ENCODE measurements at places on chromosomes 6 and 20.
A peak's percentile ranks its signal among the peaks of the same experiment; 100 is the strongest.

DNA sequence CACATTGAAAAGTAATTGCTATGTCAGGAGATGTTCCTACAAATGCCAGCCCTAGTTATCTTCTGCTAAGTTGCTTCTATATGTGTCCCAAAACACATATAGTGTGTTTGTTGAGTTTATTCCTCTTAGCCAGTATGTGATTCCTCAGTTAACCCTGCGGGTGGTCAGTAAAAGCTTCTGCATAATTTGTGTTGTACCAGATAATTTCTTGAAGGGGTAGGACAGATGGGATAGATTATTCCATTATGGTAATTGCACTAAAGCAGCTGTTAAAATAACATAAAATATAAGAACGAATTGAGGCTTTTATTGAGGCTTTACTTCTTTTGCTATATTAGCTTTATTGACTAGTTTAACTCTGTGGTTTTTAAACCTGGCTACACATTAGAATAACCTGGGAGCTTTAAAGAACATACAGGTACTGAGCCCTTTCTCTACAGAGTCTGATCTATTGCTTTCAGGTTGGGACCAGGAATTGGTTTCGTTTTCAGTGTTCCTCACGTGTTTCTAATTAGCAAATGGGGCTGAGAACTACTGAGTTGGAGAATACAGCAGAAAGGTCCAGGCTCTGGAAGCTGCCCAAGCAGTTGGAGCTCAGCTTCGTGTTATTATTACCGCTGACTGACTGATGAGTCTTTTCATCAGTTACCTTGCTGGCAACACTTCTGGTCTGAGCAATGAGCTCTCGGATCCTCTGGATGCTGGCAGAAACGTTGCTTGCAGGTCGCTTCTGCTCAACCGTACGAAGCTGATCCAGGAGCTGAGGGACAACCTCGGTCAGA is 56.9 kb downstream of the FAM229B start:
- DNase-seq, result no peak

GRCh38 chr6:52876056-52876787 is 33.3 kb downstream of the GSTA3 start:
- no peak for DNase-seq

GRCh38 chr6:73560853-73561407 is 40.1 kb upstream of the EEF1A1 start:
- no peak for DNase-seq

GRCh38 chr6:17656092-17656491 is 50.6 kb downstream of the NUP153 start:
- DNase-seq, result peak; percentile 9

- no peak for DNase-seq
Observed at GRCh38 chr6:109239651-109240321, 142.5 kb downstream of the CD164 start.

DNA sequence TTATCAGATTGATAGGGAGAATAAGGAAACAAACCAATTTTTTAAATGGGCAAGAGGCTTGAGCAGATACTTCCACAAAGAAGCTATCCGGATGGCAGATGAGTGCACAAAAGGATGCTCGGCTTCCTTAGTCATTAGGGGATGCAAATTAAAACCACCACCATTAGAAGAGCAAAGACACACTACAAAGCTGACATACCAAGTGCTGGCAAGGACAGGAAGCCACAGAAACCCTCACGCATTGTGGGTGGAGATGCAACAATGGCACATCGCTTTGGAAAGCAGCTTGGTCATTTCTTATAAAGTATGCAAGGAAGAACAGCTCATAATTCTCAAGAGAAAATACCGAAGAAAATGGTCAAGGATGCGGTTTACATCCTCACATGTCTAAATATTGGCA is 19.8 kb downstream of the BFSP1 start:
- no peak for DNase-seq

- no peak for DNase-seq
Observed at GRCh38 chr20:7828437-7828836, 111.8 kb downstream of the HAO1 start.

DNA sequence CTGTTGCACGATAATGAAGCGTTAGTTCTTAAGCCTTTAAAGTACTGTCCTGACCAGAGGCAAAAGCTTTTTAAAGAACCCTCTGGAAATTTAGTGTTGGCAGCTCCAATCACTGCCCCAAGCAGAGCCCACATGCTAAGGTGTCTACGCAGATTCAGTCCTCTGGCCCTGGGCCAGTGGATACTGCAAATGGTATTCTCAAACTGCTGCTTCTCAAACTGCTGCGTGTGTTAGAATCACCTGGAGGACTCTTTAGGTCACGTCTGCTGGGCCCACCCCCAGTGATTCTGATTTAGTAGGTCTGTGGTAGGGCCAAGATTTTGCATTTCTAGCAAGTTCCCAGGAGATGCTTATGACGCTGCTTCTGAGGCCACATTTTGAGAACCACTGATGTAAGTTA is 96.0 kb upstream of the CCDC28A start:
- DNase-seq, result no peak

DNA sequence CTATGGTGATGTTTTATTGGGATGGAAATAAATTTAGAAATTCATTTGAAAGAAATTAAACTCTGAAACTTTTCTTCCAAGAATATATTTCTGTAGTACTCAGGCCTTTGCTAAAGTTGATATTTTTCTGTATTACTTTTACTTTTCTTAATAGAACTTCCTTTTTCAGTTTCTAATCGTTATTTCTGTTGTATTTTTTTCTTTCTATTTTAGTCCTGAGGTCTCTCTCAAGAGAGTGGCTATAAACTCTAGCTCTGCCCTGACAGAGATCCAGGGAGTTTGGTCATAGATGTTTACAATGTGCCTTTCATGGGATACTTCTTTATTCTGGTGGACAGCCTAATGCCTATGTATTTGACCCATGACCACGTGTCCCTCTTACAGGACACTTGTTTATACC is 51.0 kb downstream of the OR2B6 start:
- no peak for DNase-seq

- DNase-seq, result peak; percentile 5
Observed at GRCh38 chr6:19834858-19835257, 2.3 kb upstream of the ID4 start.

Measured in urothelium cell line (cell line).